ENCODE measurements at places on chromosomes 11 and 22.

DNA sequence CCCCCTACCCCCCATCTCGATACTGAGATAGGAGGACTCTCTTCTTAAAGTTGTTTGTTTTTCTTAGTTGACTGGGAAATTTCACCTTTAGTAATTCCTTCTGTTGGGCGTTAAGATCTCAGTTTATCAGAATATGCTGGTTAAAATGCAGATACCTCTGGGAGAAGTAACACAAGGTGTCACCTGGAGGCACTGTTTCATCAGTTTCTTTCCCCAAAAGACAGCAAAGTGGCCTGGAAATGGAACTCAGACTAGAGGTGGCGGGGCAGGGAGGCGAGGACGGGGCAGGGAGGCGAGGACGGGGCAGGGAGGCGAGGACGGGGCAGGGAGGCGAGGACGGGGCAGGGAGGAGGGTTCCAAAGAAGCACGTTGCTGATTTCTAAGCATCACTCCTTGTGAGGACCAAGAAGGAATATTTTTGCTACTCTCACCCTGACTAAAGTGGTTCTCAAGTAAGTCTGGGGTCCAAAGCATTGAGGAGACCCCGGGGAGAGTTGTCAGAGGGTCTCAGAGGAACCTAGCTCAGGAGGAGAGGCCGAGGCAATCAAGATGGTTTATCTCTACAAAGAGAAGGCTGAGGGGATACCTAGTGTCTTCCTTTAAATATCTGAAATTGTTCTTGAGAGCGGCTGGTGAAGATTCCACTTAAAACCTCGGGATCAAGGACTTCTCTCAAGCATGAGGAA, 147.0 kb upstream of the B3GAT1 start:
- no peak for DNase-seq

GRCh38 chr11:81839016-81839415, 894.6 kb downstream of the FAM181B start:
- no peak for DNase-seq

GRCh38 chr11:66604155-66604554, 11.2 kb downstream of the CCS start:
- DNase-seq: no peak

GRCh38 chr11:117380676-117381075, 53.0 kb downstream of the CEP164 start:
- DNase-seq: no peak

DNA sequence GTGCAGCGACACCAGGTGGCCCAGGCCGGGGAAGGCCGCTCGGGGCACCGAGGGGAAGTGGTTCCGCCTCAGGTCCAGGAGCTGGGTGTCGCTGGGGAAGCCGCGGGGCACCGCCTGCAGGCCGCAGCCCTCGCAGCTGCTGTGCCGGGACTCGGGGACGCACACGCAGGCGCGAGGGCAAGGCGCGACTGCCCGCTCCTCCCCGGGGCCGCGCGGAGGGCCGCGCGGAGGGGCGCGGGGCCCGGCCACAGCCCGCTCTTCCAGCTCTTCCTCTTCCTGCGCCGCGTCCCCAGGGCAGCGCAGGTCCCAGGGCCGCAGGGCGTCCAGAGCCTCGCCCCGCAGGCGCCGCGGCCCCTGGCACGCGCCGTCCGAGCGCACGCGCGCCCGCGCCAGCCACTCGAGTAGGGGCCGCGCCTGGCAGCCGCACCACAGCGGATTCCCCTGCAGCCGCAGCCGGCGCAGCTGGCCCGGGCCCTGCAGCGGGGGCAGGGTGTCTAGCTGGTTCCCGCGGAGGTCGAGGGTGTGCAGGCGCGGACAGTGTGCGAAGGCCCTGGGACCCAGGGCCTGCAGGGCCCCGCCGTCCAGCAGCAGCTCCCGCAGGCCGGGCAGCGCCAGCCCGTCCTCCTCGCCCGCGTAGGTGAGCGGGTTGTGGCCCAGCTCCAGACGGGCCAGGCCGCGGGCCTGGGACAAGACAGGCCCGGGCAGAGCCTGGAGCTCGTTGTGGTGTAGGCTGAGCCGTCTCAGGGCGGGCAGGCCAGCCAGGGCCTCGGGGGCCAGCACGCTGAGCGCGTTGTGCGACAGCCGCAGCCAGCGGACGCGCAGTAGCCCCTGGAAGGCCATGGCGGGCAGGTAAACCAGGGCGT, 2.8 kb downstream of the CHADL start:
- no peak for DNase-seq

DNA sequence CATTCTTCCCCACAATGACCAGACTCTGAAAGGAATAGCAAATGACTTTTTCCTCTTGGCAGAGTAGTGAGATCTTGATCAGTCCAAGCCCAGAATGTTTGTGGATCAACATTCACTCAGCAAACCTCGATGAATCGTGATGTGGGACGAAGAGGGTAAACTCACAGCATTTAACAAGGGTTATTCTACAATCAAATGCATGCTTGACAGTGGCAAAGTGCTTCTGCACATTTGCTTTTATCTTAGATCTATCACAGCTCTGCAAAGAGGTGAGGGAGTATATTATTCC, 31.8 kb downstream of the TMPRSS5 start:
- no peak for DNase-seq

- DNase-seq: no peak
Measured at GRCh38 chr11:116691771-116692177, 81.0 kb downstream of the BUD13 start.

- no peak for DNase-seq
Measured at GRCh38 chr22:27460591-27461347, 340.8 kb downstream of the MN1 start.

GRCh38 chr11:124669193-124669592, 4.3 kb downstream of the SIAE start:
- peak; percentile 5 for DNase-seq

- no peak for DNase-seq
Measured at GRCh38 chr22:22458896-22459588, 49.5 kb downstream of the ZNF280B start.

DNA sequence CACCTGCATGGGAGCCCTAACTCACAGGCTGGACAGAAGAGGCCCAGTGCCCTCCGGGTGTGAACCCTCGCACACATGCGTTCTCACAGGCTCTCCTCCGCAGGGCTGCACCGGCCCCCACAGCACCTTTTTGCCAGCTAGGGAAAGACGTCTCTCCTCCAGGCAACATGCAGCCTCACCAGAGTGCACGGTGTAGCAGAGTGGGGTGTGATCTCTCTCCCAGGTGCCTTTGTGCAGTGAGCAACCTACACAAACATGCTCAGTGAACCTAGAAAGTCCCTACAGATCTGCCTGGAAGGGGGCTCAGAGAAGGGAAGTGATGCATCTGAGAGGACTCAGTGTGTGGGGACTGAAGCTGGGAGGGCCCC, 3.7 kb upstream of the CARNS1 start:
- no peak for DNase-seq

DNA sequence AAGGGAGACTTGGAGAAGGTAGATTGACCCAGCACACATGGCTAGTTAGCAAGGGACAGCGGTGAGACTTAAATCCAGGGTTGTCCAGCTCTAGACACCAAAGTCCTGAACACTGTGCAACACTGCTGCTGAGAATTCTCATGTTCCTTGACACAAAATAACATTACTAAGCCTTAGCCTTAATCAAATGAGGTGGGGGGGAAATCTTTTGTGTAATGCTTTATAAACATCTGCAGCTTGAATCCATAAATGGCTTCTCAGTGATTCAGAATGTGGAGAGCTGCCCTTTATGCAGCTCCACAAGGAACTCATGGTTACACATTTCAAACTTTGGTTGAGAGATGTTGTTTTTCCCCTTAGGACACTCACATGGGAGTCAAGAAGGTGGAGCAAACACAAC, 80.0 kb downstream of the CD44 start:
- DNase-seq: no peak

DNA sequence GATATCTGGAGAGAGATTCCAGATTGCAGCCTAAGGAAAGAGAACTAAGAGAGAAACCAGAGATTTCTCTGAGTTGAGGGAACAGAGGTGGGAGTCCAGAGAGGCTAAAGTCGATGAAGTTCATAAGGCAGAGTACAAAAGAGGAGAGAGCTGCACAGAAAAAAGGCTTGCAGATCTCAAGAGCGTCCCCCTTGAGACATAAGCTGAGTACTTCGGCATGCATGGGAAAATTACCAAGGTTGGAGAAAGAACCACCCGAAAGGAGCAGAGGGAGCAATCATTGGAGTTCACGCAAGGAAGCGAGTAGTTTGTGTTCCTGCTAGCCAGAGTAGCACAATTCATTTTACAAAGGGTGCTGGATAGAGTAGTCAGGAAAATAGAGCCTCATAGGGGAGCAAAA, 293.5 kb downstream of the TMEM135 start:
- DNase-seq: no peak

DNA sequence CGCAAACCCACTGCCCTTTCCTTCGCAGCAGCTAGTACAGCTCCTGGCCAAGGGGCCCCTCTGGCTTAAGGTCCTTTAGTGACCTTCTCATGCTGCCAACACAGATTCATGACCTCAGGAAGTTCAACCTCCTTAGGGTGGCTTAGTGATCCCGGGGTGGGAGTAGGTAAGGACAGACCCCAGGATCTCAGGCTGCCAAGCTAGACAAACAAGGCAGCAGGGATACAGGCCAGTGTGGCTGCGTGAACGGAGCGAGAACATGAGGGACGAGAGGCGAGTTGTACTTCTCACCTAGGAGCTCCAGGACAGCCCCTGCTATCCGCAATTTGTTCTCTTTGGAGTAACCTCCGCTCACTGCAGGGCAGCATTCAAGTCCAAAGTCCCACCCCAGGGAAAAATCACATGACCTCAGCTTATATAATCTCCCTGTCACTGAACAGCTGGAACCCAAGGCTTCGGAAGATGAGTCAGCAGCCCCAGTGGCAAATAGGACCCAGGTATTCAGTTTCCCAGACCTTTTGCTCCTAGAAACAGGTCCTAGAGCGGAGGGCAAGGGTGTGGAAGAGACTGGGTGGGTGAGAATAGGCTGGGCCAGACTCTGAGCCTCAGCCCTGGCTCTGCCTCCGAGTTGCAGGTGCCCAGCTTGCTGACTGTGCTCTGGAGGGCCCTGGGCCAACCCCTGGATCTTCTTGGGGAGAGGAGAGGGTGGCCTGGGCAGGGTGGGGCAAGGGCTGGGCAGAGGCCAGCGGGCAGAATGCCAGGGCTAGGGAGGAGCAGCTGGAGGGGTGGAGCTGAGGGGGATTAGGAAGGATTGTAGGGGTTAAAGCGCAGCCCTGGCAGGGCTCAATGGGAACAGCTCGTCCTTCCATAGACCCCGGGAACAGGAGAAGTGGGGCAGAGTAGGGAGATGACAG, 13.1 kb downstream of the USP2 start:
- no peak for DNase-seq

DNA sequence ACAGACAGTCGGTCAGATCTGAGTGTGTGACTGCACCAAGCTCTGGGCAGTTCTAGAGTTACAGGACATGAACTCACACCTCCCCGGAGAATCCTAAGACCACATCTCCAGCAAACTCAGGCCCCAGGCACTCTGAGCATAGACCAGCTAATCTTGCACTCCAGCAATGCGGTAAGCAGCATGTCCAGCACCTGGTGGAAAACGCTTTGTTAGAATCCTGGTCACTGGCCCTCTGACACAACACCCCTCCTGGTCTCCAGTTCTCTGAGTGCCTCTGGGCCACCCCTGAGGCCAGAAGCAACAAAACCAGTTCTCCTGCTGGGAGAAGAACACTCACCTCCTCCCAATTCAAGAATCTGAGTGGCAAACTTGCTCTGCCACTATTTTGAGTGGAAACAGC, 82.7 kb upstream of the TMEM45B start:
- no peak for DNase-seq

GRCh38 chr11:134228625-134229024, 4.2 kb downstream of the VPS26B start:
- no peak for DNase-seq

DNA sequence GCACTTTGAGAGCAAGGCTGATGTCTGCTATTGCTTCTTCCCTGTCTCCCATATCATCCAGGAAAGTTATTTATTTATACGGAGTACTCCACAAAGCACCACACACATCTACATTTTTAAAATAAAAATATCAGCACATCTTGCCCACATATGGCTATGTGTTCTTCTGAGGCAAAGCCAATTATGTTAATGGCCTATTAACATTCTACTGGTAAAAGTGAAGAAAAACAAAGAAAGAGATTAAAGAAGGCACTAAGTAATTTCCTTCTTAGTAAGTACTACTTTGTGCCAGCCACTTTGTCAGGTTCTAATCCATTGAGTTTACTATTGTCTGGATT, 548.7 kb downstream of the OPCML start:
- no peak for DNase-seq

- no peak for DNase-seq
Measured at GRCh38 chr11:69339041-69339733, 45.2 kb downstream of the MYEOV start.

- no peak for DNase-seq
Measured at GRCh38 chr11:102318469-102318868, 1.2 kb downstream of the BIRC3 start.

DNA sequence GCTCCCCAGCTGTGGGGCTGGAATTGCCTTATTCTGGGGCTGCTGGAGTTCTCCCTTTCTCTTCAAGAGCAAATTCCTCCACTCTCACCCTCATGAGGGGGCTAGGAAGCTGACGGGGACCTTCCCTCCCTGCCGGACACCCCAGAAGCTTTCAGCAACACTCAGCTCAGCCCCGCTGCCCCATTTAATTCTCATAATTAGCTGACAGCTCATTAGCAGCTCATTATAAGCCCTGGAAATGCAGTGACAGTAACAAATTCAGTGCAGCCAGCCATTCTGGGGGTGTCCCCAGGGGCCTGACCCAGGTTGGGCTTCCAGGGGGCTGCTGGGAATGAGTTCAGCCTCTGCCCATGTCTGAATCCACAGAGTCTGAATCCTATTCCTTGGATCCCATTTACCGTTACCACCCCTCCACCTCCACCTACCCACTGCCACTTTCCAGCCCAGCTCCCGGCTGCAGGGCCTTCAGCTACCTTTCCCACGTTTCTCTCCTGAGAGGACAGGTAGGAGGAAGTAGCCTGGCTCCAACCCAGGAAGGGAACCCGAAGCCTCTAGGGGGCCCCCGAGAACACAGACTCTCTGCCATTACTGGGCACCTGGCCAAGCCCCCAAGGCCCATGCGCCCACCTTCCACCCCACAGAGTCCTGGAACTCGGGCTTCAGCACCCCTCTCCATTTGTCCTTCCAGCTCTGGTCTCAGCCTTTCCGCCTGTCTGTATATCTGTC, 101.7 kb upstream of the LMO1 start:
- no peak for DNase-seq

GRCh38 chr22:42001706-42002105, 3.1 kb downstream of the WBP2NL start:
- DNase-seq: no peak

DNA sequence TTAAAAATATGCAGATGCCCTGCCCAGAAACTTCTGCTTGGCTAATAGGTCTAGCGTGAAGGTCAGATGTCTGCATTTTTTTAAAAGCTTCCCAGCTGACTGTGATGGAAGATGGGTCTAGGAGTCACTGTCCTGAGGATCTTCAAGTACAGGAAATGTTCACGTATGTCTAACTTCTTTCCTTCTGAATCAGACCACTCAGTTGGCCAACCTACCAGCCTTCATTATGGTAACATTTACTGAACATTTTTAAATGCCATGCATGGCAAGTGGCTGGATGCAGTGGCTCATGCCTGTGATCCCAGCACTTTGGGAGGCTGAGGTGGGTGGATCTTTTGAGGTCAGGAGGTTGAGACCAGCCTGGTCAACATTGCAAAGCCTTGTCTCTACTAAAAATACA, 1.1 kb upstream of the PRG2 start:
- no peak for DNase-seq

- DNase-seq: no peak
Measured at GRCh38 chr22:43622886-43623285, 189.2 kb downstream of the EFCAB6 start.
